ENCODE measurements at places on chromosomes 1 and 21. TPM values are rescaled to one million over a fixed set of nuclear protein-coding genes. Genes with fewer than 3 reads are reported as not detected.

- DNase-seq, result no peak
- peaks cover 6% of the 10 kb centered on the region for H3K27me3 ChIP-seq
- H3K4me1 ChIP-seq, result no peaks in the 10 kb centered on the region
- H3K4me3 ChIP-seq, result no peak overlapping the region
- H3K27ac ChIP-seq, result no peak overlapping the region
Observed at GRCh38 chr1:172473842-172474241, 30.0 kb upstream of the PIGC start.

GRCh38 chr1:169260478-169261151 is 107.0 kb downstream of the NME7 start:
- H3K4me1 ChIP-seq, result no peaks in the 10 kb centered on the region
- H3K27ac ChIP-seq, result no peak overlapping the region
- H3K36me3 ChIP-seq, result peaks cover 14% of the 10 kb centered on the region
- no peaks in the 10 kb centered on the region for H3K27me3 ChIP-seq

The SMCP gene
- total RNA-seq, result not detected

DNA sequence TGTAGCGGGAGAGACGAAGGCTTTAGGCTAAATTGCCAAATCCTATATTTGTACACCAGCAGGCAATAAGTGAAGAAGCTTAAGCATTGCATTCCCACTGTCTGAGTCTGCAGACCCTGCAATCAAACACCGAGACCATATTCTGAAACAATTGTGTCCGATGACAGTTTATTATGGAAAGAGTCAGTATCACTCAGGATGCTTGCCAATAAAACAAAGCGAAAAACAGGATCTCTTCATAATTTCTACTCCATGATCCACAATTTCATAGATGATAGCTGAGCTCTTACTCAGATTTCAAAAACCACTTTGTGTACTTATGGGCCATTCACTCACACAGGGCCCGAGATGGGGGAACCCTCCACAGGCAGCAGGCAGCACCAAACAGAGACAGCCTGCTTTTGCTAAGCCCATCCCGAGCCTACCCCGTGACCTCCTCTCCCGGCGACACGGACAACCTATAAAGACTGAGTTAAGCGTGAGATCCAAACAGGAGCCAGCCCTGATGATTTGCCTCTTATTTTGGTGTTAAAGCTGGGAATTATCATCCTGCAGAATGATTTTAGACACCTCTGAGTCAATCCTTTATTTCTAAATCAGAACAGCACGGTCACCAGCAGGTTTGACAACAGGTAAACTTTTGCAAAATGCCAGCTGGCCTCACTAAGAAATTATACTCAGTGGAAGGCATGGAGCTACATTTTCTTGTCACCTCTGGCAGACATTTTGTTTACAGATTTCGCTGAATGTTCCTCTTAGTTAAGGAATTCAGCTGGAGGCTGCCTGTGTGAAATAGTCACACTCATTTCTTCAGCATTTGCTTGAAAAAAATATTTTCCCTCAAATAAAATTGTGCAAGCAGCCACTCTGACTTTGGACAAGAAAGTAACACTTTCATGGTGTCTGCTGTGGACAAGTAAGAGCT is 212.4 kb downstream of the GPATCH2 start:
- no peaks in the 10 kb centered on the region for H3K36me3 ChIP-seq
- no peak overlapping the region for H3K4me3 ChIP-seq
- H3K27me3 ChIP-seq, result no peaks in the 10 kb centered on the region
- DNase-seq, result no peak
- no peak overlapping the region for H3K27ac ChIP-seq
- no peaks in the 10 kb centered on the region for H3K4me1 ChIP-seq

- DNase-seq, result no peak
- H3K27ac ChIP-seq, result no peak overlapping the region
- no peak overlapping the region for H3K4me3 ChIP-seq
- no peaks in the 10 kb centered on the region for H3K27me3 ChIP-seq
- H3K4me1 ChIP-seq, result no peaks in the 10 kb centered on the region
Observed at GRCh38 chr1:87754139-87754538, 425.5 kb downstream of the LMO4 start.

- no peak overlapping the region for H3K27ac ChIP-seq
- no peaks in the 10 kb centered on the region for H3K36me3 ChIP-seq
- H3K4me1 ChIP-seq, result peaks cover 3% of the 10 kb centered on the region
- H3K27me3 ChIP-seq, result peaks cover 10% of the 10 kb centered on the region
- no peak overlapping the region for H3K4me3 ChIP-seq
Observed at GRCh38 chr1:203911806-203912205, 50.4 kb downstream of the SNRPE start.

All from activated naive CD8-positive, alpha-beta T cell treated with anti-CD3 and anti-CD28 coated beads, Interleukin-2, amount 10 ng/mL, durations not matched to agents 7 days and 5 days (primary cell).